CD4-positive, alpha-beta T cell treated with Interleukin-15 for 1 hour (primary cell): ENCODE measurements at places on chromosomes 1 and 21.

GRCh38 chr1:84271441-84272151 is 29.9 kb upstream of the SAMD13 start:
- DNase-seq: no peak

DNA sequence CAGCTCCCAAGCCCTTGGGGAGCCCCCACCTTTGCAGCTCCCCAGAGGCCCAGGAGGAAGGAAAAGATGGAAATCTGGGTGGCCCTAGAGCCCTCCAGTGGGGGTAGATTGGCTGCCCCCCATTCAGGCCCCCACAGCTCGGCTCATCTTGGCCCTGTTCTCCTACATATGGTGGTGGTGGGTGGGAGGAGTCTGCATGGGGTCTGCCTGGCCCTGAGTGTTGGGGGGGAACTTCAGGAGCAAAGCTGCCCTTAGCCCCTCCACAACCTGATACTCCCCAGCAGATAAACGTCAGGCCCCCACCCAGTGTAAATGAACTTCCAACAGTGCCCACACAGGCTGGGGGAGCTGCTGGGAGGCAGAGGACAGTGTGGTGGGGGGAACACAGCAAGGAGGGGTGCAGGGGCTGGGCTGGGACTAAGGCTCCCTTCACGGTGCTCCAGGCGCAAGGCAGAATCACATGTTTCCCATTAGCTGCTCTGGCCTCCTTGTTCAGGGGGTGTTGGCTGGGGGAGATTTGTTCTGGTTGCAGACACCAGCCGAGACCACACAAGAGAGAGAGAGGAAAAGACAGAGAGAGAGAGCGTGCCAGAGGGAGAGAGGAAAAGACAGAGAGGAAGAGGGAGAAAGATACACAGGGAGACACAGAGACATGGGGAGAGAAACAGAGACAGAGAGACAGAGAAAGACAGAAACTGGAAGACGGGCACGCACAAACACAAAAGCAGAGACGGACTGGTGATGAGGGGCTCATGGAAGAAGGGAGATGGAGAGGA is 42.6 kb downstream of the AHDC1 start:
- no peak for DNase-seq

DNA sequence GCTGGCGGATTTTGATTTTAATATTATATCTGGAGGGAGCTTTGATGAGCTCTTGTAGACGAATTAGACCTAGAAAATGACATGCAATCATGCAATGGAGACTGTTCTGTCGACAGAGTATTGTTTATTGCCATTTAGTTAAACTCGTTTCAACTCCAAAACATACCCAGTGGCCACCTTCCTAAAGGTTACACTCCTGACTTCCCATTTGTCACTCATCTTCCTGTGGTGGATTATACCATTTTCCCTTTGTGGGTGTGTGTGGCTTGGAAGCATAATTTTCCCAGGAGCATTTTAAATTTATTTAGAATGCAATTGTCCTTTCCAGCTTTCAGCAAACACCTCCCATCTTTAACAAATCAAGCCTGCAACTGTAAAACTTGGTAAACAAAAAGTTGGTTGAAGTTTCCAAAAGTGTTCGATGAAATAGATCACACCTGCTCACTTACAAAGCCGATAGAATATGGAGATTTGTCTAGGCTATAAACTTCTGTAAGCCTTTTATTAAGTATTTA is 266.6 kb downstream of the GRIK1 start:
- DNase-seq: no peak

DNA sequence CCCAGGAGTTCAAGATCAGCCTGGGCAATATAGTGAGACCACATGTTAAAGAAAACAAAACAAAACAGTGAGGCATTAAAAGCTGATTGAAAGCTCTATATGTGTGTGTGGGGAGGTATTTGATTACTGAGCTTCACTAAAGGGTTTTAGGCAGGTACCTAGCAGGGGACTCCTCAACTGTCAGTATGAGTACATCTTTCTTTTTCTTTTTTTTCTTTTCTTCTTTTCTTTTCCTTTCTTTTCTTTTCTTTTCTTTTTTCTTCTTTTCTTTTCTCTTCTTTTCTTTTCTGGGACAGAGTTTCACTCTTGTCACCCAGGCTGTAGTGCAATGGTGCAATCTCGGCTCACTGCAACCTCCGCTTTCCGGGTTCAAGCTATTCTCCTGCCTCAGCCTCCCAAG is 8.5 kb upstream of the MYCL start:
- DNase-seq: no peak

GRCh38 chr21:37917612-37918011 is 1.4 kb upstream of the KCNJ6 start:
- no peak for DNase-seq

DNA sequence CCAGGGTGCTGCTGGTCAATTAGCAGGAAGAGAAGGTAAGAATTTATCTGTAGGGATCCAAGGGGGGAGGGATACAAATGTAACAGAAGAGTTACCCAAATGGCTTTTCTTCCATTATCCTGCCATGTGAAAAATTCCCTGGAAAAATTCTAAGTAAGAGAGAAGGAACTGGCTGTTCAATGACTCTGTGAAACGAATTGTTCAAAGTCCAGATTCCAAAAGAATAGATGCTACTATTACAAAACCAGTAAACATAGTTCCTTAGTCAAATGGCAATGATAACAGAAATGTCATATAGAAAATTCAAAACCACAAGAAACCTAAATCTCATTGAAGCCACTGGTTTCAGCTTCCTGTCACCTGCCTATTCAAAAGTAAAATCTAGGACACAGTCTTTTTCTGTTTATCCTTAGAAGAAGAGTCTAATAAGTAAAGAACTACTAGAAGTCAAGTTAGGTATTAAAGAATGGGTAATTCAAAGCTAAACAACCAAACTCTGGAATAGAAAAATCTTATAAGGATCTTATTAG is 102.6 kb downstream of the ZNF644 start:
- no peak for DNase-seq

DNA sequence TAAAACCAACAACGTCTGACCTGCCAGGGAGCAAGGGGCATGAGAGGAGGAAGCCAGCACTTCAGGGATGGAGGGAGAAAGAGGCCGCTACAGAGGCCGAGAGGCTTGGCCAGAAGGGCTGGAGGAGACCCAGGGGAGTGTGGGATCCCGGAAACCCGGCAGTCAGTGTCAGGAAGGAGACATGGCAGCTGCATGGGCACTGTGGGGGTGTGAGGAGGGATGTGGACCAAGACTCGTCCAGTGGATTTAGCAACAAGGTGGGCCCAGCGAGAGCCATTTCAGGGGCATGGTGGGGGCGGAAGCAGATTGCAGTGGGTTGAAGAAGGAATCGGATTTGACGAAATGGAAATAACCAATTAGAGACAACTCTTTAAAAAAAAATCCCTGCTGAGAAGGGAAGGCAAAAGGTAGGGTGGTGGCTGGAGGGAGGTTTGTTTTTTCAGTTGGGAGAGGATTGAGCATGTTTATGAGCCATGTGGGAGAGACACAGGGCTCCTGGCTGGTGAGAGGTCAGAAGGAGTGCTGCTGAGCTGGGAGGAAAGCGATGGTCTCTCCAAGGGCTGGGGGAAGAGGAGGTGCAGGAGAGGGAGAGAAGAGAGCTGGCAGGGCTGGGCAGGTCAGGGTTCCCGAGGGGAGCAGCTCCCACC is 4.4 kb downstream of the B4GALT2 start:
- no peak for DNase-seq

- DNase-seq: no peak
These were observed 838.2 kb upstream of the ADGRL2 start for GRCh38 chr1:80962564-80962963.

GRCh38 chr1:230424391-230425251 is 1.5 kb downstream of the PGBD5 start:
- DNase-seq: no peak

DNA sequence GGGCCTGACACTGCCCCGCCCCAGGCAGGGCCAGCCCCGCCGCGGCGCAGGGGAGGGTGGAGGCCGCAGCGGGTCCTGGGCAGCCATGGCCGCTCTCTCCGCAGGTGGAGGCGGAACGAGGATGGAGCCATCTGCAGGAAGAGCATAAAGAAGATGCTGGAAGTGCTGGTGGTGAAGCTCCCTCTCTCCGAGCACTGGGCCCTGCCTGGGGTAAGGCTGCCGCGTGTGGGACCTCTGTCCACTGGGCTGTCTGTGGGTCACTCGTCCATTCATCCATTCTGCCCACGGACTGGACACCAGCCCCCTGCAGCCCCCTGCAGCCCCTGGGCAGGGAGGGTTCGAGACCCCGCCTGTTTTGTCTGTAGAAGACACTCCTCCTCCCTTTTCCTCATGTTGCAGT is 18.4 kb upstream of the LRRC3 start:
- no peak for DNase-seq

DNA sequence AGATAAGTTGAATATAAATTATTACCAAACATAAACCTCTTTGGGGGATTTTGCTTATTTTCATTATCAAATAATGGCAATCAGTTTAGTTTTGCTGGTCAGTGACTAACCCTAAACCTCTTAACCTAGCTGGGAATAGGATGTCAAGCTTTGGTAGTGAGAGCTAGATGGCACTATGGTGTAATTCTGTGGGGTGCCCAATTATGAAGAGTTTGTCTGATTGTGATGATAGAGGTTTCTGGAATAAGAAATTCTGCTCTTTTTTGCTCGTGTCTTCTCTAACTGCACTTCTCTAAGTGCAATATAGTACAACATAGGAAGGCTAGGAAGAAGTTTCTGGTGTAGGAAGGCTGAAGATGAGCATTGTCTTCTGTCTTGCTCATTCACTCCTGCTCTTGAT is 59.8 kb downstream of the XCL1 start:
- DNase-seq: no peak

GRCh38 chr21:38913120-38913892 is 107.6 kb downstream of the ETS2 start:
- no peak for DNase-seq

DNA sequence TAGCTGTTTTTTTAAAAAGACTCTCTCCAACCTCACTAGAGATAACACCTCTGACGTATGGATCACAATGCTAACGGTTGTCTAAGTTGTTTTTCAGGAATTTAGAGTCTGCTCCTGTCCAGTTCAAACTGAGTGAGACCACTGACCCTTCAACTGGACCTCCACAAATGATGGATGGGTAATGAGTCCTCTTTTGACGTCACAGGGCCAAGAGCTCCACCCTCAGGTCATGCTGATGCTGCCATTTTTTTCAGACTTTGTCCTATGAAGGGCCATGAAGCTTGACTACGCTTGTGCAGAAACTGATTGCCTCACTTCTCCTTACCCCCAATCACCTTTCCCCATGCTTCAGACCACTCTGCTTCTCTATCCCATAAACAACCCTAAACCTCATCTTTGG is 16.6 kb downstream of the GRIK3 start:
- DNase-seq: no peak

GRCh38 chr1:64039390-64039926 is 164.0 kb upstream of the UBE2U start:
- DNase-seq: no peak

GRCh38 chr1:150981805-150982712 is at the start of gene ANXA9:
ANXA9 (plus strand) TSS chr1:150982292; CDS start chr1:150983106, 814 bp downstream.
- no peak for DNase-seq

DNA sequence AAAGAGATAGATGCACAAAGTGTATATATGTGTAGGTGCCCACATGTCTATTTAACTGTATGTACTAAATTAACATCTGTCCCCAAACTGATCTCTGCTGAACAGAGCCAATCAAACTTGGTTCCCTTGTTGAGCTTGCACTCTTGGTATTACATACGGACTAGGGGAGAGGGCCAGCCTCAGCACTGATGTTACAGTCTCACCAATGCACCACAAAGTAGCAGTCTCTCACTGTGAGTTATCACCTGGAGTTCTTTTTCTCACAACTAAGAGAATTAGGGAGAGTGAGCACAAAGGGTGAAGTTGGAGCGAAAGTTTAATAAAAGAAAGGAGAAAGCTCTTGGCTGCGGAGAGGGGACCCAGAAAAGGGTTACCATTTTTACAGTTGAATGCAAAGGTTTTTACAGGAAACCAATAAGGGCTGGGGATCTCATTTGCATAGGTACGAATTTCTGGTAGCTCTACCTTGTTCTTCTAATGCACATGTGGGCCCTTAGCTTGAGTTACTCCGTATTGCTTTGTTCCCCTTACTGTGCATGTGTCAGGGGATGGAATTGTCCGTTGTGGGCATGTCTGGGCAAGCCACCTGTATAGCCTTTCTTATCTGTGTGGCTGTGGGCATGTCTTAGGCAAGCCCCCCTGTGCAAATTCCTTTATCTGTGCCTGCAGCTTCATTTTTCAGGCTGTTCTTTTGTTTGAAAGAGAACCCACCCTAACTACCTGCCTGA is 13.3 kb upstream of the CHI3L2 start:
- DNase-seq: no peak

GRCh38 chr1:94926126-94926914 is 590 bp downstream of the CNN3 start:
- DNase-seq: no peak

DNA sequence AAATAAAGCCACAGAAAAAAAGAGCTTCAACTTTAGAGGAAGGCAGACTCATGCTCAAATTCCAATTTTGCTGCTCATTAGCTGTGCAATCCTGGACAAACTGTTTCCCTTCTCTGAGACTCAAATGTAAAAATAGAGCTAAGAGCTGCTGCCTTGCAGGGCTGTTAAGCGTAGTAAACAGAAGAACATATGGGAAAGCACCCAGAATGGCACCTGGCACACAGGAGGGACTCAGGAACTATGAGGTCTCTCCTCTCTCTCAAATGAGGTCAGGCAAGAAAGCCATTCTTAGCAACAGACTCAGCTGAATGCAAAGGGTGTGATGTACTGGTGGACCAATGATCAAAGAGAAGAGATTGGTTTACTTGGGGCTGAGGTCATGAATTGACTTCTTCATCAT is 61.3 kb downstream of the TRABD2B start:
- DNase-seq: no peak

DNA sequence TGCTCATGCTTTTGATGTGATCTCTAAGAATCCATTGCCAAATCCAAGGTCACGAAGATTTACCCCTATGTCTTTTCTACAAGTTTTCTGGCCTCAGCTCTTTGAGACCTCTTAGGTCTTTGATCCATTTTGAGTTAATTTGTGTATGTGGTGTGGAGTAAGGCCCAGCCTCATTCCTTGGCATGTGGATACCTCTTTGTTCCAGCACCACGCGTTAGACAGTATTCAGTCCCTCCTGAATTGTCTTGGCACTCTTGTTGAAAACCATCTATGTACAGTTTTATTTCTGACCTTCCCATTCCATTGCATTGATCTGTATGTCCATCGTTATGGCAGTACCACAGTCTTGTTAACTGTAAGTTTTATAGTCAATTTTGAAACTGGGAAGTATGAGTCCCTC is 8.0 kb upstream of the FTCD start:
- no peak for DNase-seq

- no peak for DNase-seq
These were observed 31.4 kb downstream of the FAAP20 start for GRCh38 chr1:2163205-2163604.

DNA sequence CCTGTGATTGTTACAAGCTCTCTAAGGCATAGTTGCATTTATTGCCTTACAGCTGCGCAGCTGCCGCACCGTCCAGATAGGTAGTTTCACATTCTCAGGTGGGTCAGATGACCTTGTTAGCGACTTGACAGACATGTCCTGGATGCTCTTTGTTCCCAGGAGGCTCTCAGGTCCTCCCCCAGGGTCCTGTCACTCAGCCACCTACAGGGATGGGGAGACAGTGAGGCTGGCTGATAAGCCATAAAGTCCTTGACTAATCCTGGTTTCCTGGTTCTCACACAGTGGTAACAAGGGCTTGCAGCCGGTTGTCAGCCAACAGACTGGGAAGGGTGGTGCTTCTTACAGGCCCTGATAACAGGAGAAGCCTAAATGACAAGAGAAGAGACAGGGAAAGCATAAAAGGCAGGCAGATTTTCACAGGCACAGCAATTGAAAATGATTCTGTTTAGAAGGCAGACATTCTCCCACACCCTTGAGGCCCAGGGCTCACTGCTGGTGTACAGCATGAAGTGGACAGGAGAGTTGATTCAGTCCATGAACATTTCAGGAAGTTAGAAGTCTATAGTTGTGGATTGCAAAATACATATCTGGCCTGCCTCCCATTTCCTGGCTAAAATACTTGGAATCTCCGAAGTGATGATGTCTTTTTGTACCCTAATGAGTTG is 2.9 kb downstream of the ARF1 start:
- no peak for DNase-seq
